ENCODE measurements at places on chromosomes 6 and 20. TPM values are rescaled to one million over a fixed set of nuclear protein-coding genes. Genes with fewer than 3 reads are reported as not detected.

Gene SLC29A1
- total RNA-seq = 33.7 TPM

Gene TLDC2
- 0.13 TPM for total RNA-seq

Gene CRISP3
- total RNA-seq = not detected

Gene MAP3K7
- total RNA-seq = 33.4 TPM

Gene RRAGD
- 0.49 TPM for total RNA-seq
